ENCODE measurements at places on chromosomes 3 and 15. TPM values are rescaled to one million over a fixed set of nuclear protein-coding genes. Genes with fewer than 3 reads are reported as not detected.

DNA sequence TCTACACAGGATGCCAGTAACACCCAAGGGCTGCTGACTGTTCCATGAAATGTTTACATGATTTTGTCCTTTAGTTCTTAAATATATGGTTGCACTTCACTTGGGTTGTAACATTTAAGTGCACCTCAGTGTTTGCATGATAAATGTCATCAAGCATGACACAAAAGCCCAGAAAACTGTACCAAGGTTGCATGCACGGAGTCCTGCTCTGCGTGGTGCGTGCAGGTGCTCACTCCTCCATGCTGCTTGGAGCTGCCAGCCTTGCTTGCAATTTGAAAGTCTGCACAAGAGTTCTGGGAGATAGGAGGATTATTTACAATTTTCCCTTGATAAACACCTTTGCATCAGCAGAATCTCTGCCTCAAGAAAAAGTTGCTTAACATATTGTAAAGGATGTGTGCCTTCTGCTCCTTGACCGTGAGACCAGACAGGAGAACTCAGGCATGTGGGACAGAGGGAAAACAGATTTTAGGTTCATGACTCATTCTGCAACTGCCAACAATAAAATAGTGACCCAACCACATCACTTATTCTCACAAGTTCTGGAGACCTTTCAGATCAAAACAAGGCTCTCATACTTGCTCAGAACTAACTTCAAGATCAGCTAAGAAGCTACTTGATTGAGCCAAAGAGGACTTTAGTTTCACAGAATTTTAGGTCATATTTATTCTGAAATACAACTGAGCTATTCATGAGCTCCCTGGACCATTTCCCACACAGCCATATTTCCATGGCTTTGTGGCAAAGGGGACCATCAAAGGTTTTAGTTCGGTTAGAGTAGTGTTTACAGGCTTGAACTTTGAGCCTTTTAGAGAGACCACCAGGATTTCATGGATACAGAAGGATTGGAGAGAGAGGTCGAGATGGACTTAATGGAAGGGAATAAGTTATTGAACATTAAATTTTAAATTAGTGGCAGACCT, 128.4 kb upstream of the ZBED2 start:
- DNase-seq, result no peak

GRCh38 chr15:42083605-42083908, 10.8 kb downstream of the PLA2G4D start:
- DNase-seq, result no peak

DNA sequence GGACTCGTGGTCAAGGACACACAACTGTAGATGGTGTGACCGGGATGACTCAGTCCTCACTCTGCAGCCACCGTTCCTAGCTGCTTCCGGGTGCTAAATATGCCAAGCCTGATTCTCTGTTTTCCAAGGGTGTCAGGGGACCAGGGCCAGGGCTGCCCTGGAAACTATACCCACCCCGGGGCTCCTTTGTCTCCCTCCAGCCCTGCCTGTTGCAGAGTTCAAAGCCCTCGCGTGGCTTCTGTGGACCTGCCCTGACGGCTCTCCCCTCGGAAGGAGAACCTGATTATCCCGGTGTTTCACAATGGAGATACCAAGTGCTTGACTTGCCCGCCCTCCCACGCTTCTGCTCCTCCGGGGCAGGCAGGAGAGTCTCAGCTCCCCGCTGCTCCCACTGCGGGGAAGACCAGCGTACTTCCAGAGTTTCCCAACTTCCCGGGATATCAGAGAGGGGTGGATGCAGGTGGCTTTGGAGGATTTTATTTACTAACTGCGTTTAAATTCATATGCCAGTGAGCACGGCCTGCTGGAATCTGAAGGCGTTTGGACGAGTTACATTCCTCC, 125.0 kb downstream of the ASB7 start:
- DNase-seq, result no peak

- no peak for DNase-seq
Measured at GRCh38 chr3:18556001-18556408, 130.9 kb upstream of the SATB1 start.

ZNF35 gene
- 3.4 TPM for total RNA-seq

- DNase-seq, result no peak
Measured at GRCh38 chr15:89575656-89576416, 567 bp downstream of the TICRR start.

DNA sequence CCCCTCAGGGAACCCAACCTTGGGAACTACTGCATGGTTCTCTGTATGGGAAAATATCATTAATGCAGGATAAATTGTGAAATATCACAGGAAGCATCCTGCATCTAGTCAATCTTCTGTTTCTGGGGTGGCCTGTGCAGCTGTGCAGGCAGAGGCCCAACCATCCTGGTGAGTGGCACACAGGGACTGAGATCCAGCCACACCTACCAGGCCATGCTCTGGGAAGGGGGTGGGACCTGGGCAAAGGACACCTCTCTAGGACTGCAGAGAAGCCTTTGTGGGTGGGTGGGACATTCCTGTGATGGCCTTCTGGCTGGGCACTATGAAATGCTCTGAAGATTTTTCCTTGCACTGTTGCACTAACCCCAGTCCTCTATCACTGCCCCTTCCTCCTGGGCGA, 26.8 kb downstream of the CCRL2 start:
- no peak for DNase-seq

DNAJA4 gene
- total RNA-seq, result 29.0 TPM

GPR87 gene
- not detected for total RNA-seq

DNA sequence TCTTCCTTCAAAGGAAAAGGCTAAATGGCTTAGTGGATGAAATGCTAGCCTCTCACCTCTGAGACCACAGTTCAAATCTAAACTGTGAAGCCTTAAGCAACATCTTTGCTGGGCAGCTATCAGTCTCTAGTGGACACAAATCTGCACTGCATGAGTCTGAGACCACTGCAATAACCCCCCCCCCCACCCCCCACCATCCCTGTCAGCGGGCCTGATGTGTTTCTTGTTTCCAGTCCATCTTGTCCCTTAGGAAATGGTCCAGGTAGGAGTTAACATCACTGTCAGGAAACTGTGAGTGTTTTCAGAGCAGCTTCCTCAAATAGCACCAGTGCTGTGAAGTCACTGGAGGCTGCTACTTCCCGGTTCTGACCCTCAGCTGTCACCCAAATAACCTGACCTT, 140.6 kb upstream of the TMCO5A start:
- no peak for DNase-seq

GRCh38 chr15:101646672-101647071, 5.5 kb downstream of the TM2D3 start:
- no peak for DNase-seq

DNA sequence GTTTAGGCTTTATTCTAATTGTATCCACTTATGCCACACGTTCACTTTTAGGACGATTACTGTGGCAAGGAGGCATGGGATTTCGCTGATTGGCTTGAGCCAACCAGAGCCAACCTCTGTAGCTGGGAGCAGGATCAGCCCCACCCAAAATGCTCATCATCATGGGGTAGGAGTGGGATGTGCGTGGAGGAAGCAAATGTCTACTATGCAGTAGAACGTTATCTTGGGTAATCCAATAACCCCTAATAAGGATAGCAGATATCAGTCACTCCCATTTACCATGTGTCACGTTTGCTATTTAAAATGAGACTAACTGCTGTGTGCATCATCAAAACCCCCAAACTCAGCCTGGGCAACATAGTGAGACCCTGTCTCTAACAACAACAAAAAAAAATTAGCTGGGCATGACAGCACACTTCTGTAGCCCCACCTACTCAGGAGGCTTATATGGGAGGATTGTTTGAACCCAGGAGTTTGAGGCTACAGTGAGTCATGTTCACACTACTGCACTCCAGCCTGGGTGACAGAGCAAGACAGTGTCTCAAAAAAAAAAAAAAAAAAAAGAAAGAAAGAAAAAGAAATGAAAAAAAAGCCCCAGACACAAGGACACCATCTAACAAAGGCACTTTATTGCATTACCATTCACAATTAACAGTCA, 17.8 kb upstream of the ITGB5 start:
- DNase-seq, result no peak

- no peak for DNase-seq
Measured at GRCh38 chr15:31974855-31975829, 55.2 kb upstream of the CHRNA7 start.

DNA sequence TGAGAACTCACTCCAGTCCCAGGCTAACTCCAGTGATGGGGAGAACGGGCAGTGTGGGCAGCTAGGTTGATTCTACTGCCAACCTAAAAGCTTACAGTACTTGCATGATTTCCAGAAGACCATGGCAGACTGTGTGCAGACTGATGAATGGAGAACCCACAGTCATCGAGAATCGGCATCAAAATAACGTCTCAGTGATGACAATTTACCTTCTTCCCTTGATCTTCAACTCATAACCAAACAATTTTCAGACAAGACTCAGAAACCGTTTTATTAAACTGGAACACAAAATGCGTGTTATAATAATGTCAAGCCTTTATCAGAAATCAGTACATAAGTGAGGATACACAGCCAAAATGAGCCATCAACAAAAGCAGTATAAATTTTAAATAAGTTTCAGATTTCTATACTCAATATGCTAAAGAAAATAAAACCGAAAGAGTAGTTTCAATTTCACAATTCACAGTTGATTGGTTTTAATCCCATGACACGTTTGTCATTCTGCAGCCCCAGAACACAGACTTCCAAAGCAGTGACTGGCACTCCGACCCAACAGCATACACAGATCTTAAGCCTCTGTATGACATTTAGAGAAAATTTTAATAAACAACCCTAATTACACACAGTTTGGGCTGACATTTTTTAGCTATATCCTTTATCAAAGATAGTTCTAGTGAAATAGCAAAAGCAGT, 54.5 kb downstream of the ZMAT3 start:
- no peak for DNase-seq

DNA sequence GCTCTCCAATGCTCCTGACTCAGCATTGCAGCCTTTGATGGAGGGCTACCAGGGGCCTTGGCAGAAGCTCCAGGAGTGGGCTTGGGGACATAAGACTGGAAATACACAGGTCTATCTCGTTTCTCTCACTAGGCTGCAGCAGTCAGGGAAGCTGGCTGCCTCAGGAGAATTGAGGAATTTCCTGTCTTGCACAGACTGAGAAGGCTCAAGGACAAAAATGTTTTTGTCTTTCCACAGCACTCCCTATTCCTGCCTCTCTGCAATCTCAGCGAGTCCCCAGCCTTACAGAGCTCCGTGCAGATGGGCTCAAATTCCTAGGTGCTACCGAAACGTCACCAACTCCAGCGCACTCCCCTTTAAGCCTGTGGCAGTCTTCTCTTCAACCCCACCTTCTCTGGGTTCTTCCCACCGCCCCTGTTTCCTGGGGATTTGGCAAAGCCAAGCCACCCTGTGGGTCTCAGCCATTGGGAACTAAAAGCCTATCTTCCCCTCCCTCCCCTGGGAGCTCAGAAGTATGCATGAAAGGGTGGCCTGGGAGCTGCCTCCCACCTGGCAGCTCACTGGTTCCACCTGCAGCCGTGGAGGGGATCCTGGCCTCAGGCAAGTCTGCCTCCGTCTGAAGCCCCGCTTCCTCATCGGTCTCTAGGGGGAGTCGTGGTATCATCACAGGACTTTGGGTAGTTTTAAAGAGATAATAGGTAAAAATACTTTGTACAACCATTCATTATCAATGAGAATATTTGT, 322.6 kb upstream of the FRG2C start:
- no peak for DNase-seq

DNA sequence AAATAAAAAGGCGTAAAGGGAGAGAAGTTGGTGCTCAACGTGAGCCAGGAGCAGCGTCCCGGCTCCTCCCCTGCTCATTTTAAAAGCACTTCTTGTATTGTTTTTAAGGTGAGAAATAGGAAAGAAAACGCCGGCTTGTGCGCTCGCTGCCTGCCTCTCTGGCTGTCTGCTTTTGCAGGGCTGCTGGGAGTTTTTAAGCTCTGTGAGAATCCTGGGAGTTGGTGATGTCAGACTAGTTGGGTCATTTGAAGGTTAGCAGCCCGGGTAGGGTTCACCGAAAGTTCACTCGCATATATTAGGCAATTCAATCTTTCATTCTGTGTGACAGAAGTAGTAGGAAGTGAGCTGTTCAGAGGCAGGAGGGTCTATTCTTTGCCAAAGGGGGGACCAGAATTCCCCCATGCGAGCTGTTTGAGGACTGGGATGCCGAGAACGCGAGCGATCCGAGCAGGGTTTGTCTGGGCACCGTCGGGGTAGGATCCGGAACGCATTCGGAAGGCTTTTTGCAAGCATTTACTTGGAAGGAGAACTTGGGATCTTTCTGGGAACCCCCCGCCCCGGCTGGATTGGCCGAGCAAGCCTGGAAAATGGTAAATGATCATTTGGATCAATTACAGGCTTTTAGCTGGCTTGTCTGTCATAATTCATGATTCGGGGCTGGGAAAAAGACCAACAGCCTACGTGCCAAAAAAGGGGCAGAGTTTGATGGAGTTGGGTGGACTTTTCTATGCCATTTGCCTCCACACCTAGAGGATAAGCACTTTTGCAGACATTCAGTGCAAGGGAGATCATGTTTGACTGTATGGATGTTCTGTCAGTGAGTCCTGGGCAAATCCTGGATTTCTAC, at the start of gene RARB:
RARB (plus strand) TSS at position 322 of the 847 bp plus-strand sequence; CDS start at position 791, 469 bp downstream.
- no peak for DNase-seq

ZNF774 gene
- 0.70 TPM for total RNA-seq

DNA sequence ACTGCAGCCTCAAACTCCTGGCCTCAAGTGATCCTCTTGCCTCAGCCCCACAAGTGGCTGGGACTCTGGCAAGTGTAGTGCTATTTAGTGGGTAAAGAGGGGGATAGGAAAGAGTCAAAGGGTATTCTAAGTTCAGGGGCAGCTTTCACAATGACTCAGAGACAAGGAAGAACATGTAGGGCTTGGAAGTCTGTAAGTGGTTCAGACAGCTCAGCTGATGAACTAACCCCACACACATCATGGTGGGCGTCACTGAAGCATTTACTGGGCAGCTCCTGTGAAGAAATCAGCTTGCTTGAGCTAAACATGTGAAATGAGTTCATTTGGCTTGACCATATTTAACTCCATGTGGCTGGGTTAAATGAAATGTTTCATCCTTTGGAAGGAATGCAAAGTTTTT, 34.6 kb upstream of the THSD4 start:
- DNase-seq, result no peak

GRCh38 chr15:75947092-75947491, 43.4 kb downstream of the FBXO22 start:
- no peak for DNase-seq

FOXL2 gene
- not detected for total RNA-seq

DNA sequence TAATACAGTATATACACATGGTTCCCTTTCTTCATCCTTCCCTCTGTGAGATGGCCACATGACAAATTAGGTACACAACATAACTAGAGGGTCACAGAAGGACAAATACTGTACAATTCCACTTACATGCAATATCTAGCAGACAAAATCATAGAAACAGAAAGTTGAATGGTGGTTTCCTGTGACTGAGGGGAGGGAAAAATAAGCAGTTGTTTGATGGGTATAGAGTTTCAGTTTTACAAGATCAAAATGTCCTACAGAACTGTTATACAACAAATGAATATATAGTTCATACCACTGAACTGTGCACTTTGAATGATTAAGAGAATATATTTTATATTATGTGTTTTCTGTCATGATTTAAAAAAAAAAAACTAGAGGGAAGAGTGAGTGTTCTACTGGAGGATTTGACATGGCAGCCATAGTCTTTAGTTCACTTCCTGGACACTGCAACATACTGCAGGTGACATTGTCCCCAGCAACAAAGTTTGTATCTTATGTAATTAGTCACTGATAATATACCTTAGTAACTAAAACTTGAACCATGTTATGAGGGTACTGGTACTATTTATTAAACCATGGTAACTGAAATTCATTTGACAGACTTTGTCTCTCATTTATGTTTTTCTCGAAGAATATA, 37.2 kb downstream of the CCDC54 start:
- no peak for DNase-seq

All from T-cell (primary cell).